ENCODE measurements at places on chromosomes 3 and 15.

DNA sequence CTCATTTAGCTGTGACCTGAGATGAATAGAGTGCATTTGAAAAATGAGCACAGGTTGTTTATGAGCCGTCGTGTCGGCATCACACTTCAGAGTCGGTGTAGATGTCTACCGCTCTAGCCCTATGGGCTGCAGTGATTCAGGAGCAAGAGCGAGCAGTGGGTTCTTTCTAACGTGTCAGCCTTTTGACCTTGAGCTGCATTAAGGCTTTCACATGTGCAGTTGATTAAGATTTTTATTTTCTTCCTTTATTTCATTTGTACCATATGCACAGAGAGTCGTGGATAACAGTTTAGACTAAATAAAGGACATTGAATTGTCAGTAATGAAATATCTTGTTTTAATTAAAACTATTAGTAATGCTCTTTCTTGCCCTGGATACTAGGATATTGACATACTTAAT is 368.2 kb downstream of the PTPRG start:
- no peak for DNase-seq

GRCh38 chr3:191094057-191094845 is 104.8 kb upstream of the OSTN start:
- DNase-seq, result no peak

DNA sequence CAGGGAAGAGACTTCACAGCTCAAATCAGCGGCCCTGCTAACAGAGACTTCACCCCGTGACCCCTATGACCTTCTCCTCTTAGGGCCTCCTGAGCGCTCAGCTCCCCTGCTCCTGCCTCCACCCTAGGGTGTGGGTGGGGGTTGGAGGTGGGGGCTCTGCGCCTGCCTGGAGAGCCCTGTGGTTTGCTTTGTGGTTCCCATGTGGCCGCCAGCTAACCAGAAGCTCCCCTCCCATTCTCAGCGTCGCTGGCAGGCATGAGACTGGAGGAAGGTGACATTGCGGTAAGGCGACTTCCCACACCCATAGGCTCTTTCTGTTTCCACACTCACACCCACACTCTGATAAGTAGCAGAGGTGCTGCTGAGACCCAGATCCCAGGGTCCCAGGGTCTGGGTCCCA is 27.6 kb downstream of the XYLB start:
- DNase-seq, result no peak

- no peak for DNase-seq
Measured at GRCh38 chr3:194049394-194049793, 86.6 kb upstream of the HES1 start.

DNA sequence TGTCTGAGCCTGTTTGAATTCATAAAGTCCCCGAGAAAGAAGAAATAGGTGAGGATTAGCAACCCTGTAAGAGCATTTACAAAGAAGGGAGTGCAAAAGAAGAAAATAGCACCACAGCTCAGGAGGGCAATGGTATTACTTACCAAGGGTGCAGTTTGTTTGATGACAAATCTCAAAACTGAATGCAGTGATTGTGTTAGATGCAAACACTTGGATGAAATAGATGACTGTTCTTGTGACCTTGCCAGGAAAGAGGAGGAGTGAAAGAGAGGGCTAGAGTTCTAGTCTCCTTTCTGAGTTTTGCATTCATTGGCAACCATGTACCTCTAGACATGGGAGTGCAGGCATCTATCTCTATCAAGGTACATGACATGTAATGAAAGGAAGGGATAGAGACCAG is 1030.8 kb upstream of the CFAP20DC start:
- DNase-seq, result no peak

- DNase-seq, result no peak
Measured at GRCh38 chr15:80403712-80404056, 498 bp upstream of the ARNT2 start.

DNA sequence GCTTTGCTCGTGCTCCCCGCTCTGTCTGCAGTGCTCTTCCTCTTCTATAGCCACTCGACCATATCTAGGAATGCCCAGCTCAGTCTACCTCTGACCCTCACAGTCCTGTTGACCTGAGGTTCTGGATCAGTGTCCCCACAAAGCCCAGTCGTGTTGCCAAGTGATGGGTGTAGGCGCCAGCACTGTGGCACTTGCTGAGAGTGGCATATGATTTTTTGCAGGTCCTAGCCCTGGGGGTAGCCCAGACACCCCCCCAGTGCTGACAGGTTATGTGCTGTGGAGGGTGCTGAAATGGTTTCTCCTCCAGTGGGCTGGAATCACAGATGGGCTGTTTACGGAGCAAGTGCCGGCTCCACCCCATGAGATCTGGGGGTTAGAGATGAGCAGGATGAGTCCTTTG is 32.5 kb downstream of the ACAD9 start:
- DNase-seq, result no peak

- no peak for DNase-seq
Measured at GRCh38 chr15:74311734-74312444, 55.6 kb downstream of the CYP11A1 start.

GRCh38 chr3:126184465-126185000 is 4.1 kb upstream of the ALDH1L1 start:
- DNase-seq, result no peak

DNA sequence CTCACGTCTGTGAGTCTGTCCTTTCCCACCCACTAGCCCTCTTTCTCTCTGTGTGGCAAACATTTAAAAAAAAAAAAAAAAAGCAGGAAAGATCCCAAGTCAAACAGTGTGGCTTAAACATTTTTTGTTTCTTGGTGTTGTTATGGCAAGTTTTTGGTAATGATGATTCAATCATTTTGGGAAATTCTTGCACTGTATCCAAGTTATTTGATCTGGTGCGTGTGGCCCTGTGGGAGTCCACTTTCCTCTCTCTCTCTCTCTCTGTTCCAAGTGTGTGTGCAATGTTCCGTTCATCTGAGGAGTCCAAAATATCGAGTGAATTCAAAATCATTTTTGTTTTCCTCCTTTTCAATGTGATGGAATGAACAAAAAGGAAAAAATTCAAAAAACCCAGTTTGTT is 97.7 kb downstream of the GAP43 start:
- no peak for DNase-seq

DNA sequence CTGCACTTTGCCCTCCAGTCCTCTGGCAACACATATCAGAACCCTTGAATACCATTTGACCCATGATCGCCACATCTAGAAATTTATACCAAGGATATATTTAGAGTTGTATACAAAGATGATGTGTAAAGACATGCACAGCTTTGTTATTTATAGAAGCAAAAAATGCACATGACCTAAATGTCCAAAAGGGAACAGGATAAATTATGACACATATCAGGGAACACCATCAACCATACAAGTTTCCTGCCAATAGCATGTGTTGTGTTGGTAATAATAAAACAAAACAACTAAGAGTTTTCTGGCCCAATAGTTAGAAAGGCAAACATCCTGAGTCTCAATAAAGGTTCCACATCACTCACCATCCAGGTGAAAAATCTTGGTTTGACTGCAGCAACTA is 51.5 kb downstream of the AAGAB start:
- DNase-seq, result no peak

- no peak for DNase-seq
Measured at GRCh38 chr3:3027976-3028567, 82.1 kb downstream of the IL5RA start.

- no peak for DNase-seq
Measured at GRCh38 chr15:39075311-39075710, 505.6 kb upstream of the THBS1 start.

- DNase-seq, result no peak
Measured at GRCh38 chr3:133113927-133114597, 75.9 kb downstream of the TMEM108 start.

DNA sequence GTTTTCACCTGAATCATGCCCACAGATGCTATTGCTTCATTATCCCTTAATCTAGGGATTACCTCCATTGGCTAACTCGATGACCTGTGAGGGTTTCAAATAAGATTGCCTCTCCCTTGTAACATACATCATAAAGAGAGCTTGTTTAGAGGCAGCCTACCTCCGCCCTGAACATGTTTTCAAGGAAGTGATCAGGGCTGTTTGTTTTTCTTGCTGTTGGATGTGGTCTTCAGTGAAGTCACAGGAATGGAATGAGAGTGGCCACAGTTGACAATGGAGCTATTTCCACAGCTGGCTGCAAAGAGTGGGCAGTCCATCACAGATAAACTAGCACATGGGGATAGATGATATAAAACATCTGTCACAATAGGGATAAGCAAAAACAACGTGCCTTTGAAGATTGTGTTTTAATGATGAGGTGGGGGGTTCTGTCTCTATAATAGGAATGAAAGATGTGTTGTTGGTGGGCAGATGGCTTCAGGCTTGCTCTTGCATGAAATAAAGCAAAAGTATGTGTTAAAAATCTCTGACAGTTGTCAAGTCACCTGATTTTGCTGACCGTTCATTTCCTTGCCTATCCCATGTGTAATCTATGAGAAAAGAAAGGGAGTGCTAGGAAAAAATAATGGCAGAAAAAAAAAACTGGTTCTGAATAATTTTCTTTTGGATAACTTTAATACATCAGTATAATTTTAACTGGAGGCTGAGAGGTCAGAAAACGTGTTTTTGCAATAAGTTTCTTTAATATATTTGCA is 642.3 kb downstream of the RBMS3 start:
- no peak for DNase-seq

- no peak for DNase-seq
Measured at GRCh38 chr3:100647171-100647570, 37.8 kb downstream of the ADGRG7 start.

- DNase-seq, result no peak
Measured at GRCh38 chr15:69474291-69474690, 21.7 kb downstream of the RPLP1 start.

- no peak for DNase-seq
Measured at GRCh38 chr3:176690083-176690869, 507.0 kb downstream of the TBL1XR1 start.

GRCh38 chr3:176798680-176799079 is 398.6 kb downstream of the TBL1XR1 start:
- DNase-seq, result no peak

GRCh38 chr3:35773417-35773816 is 134.1 kb downstream of the ARPP21 start:
- no peak for DNase-seq

DNA sequence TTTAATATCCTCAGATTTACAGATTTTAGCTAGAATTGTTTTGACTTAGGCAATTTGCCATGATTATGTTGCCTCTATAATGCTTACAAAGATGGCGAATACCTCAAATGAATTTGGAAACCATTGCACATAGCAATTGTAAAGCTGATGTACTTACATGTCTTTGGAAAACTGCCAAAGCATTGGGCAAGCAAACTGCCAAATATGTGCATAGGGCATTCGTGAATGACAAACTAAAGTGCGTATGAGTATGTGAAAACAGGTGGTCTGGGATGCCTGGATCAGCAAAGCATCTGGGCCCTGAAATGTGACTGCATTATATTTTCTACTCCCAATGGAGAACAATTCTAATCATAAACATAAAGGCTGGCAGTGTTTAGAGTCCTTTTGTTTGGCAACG is 445.3 kb upstream of the ROBO1 start:
- no peak for DNase-seq

DNA sequence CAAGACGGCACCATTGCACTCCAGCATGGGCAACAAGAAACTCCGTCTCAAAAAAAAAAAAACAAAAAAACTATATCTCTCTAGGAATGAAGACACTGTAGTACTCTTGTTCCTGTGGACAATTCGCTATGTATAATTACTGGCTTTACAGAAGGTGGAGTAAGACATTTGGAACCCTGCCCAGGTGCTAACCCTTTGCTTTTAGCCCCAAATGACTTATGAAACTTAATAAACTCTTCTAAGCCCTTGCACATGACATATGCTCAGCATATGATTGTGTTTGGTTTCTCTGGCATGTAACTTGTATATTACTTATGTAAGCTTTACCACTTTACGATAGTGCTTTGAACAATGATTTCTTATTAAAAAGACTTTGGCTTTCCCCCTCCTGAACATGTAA is 27.3 kb upstream of the PRTG start:
- DNase-seq, result no peak

- no peak for DNase-seq
Measured at GRCh38 chr3:109382588-109382987, 45.2 kb upstream of the DPPA4 start.

DNA sequence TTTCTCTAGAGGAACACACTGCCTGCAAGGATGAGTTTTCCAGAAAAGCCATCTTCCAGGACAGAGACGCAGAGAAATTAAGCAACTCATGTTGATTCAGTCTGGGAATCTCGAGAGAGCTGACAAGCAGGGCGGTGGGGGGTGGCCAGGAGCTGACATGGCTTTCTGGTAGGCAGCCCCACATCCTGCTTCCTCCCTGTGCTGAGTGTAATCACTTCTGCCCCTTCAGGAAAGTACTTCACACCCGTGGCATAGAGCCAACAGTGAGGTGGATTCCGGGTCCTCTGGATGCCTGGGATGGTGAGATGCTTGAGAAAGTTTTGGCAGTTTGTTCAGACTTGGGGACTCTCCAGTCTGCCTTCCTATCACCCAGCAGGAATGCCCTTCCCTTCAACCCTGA is 221.1 kb downstream of the SLCO3A1 start:
- DNase-seq, result no peak

DNA sequence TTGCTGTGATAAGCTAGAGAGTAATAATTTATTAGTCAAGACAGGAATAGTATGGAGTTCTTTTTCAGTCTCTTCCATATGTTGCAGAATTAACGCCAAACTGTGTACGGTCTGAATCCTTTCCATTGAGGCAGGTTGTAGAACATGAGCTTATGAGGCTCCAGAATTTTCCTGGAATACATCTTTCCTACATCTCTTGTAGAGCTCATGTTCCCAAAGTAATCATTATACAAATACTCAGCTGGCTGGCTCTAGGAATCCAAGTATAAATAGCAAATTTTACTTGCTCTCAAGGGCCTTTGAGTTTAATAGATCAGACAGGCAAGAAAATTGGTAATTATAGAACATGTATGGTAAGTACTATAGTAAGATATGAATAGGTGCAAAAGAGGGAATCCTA is 419.4 kb downstream of the RBMS3 start:
- DNase-seq, result no peak

DNA sequence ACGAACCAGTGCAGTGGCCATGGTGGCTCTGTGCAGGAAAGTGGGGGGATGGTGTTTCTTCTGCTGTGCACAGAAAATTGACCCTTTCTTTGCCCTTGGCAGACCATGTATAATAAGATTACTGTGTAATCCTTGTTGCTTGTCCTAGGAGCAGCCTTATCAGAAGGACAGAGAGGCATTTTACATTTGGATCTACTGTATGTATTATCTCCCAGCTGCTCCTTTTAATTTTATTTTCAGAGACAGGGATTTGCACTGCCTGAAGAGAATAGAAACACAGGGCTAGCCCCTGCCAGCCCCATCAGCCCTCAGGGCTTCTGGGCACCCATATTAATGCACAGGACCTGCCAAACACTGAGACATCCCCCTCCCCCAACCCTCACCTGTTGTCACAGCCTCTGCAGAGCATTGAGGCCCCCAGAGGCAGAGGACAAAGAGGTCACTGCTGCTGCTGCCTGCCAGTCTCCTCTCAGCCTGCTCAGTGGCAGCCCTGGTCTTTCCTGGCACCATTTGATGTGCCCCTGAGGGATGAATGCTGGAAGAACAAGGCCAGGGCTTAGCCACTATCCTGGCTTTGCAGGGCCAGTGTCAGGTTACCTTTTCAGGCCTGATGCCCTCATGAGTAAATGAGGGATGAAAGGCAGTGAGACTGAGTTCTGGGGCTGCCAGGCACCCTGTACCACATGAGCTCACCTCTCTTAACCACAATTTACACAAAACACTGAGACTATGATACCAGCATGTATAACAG is 533.4 kb downstream of the NTRK3 start:
- DNase-seq, result no peak

- no peak for DNase-seq
Measured at GRCh38 chr3:184816614-184817013, 4.6 kb downstream of the VPS8 start.
